ENCODE measurements at places on chromosomes 1 and 21.

GRCh38 chr1:111754984-111755330 is 744 bp upstream of the DDX20 start:
- DNase-seq, result no peak

- DNase-seq, result no peak
Observed at GRCh38 chr21:31503939-31504338, 155.6 kb upstream of the SOD1 start.

GRCh38 chr1:37486680-37487618 is 12.6 kb downstream of the ZC3H12A start:
- DNase-seq, result peak; percentile 92

DNA sequence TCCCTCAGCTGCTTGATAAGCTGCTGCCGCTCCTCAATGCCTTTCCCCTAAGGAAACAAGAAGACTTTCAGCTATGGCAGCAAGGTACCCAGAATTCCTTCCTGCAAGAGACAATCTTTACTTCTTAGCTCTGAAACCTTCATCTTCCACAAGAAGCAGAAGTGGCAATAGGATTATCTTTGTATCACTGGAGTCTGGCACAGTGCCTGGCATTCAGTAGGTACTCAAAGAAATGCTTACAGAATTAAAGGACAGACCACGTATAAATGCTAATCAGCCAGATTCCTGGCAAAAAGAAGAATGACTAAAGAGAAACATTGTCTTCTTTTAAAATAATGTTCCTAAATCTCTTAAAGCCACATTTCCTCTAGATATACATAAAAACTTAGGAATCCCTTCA is 43.7 kb downstream of the SLC27A3 start:
- no peak for DNase-seq

DNA sequence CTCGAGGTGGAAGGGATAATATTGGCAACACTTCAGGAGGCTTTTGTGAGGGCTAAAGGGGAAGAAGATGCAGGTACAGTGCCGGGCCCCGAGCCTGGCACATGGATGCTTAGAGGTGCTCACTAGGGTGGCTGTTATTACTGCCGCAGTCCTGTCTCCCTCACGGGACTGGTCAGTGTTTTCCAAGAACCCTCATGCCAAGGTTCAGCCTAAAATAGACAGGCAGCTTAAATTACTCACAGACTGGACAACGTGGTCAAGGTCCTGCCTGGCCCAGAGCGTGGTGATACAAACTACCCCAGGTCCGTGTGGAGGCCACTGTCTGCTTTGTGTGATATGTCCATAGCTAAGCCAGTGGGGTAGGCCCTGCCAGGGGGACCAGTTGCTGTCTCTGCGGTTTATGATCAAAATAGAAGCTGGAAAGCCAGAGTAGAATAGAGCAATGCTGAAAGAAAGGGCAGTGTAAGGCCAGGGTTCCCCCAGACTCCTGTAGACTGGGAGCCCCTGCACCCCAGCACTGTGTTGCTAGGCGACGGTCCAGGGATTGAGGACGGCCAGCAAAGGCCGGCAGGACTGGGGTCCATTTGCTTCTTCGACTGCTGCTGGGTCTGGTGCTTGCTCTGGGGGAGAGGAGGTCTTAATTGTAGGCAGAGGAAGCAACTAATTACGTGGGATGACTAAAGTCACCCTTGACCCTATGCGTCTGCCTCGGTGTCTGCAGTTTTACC is 36.1 kb downstream of the ELAPOR1 start:
- no peak for DNase-seq

GRCh38 chr1:111804776-111805175 is 49.1 kb downstream of the DDX20 start:
- no peak for DNase-seq

- no peak for DNase-seq
Observed at GRCh38 chr1:41619511-41620364, 135.3 kb upstream of the EDN2 start.

- peak; percentile 85 for DNase-seq
Observed at GRCh38 chr1:33342041-33342723, 21.3 kb upstream of the A3GALT2 start.

- no peak for DNase-seq
Observed at GRCh38 chr1:155158991-155159390, 14.1 kb downstream of the KRTCAP2 start.

GRCh38 chr1:165342587-165342986 is 13.9 kb downstream of the LMX1A start:
- no peak for DNase-seq

GRCh38 chr1:221709854-221710253 is 32.0 kb downstream of the DUSP10 start:
- DNase-seq, result no peak

- DNase-seq, result no peak
Observed at GRCh38 chr21:27083144-27083543, 116.3 kb upstream of the ADAMTS5 start.

GRCh38 chr1:247854899-247855545 is 2.0 kb upstream of the TRIM58 start:
- DNase-seq, result no peak

DNA sequence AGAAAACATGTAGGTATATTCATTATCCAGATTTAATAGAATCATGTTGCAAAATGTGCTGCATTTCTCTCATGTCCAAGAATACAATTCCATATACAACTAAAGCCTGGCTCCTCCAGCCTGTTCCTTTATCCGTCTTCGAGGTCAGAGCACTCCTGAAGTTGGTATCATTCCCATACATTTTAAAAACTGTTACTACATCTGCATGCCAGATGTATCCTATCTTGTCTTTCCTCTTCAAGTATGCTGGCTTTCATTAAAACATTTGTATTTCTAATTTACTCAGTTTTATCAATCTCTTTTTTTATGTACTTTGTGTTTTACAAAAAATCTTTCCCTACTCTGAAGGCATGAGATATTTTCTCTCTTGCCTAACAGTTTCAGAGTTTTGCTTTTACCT is 536.6 kb upstream of the USP24 start:
- DNase-seq, result no peak

- no peak for DNase-seq
Observed at GRCh38 chr1:67468066-67468718, 38.0 kb upstream of the SERBP1 start.

Data from ascending aorta (tissue), 2 donors.